Esophagus muscularis mucosa (tissue), 4 donors: ENCODE measurements at places on chromosomes 3 and 15. TPM values are rescaled to one million over a fixed set of nuclear protein-coding genes. Genes with fewer than 3 reads are reported as not detected.

- no peaks in the 10 kb centered on the region for H3K36me3 ChIP-seq
- H3K27me3 ChIP-seq: no peaks in the 10 kb centered on the region
- no peak overlapping the region for H3K27ac ChIP-seq
These were observed 3.1 kb downstream of the NEK10 start for GRCh38 chr3:27366062-27366591.

DNA sequence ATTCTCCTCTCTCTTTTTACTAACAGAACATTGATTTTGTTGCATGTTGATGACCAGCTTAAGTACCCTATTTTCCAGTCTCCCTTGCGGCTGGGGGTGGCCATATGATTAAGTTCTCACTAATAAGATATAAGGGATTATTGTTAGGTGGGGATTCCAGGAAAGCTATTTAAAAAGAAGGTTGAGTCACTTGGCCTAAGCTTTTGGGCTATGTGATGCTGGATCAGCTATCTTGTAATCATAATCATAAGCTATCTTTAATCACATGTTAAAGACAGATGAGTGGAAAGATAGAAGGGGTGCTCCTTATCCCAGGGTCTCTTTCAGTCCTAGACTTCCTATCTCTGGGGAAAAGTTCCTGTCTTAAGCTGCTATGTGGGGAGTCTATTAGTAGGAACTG, 59.9 kb downstream of the CGNL1 start:
- H3K27me3 ChIP-seq: no peaks in the 10 kb centered on the region
- DNase-seq: no peak

NMNAT3 gene
- 15.6 TPM for total RNA-seq

- H3K27me3 ChIP-seq: no peaks in the 10 kb centered on the region
- no peak overlapping the region for H3K4me3 ChIP-seq
- no peak for DNase-seq
- H3K4me1 ChIP-seq: peaks cover 12% of the 10 kb centered on the region
- H3K36me3 ChIP-seq: no peaks in the 10 kb centered on the region
- no peak overlapping the region for H3K27ac ChIP-seq
These were observed 78.2 kb downstream of the DAPK2 start for GRCh38 chr15:63968122-63968524.

DNA sequence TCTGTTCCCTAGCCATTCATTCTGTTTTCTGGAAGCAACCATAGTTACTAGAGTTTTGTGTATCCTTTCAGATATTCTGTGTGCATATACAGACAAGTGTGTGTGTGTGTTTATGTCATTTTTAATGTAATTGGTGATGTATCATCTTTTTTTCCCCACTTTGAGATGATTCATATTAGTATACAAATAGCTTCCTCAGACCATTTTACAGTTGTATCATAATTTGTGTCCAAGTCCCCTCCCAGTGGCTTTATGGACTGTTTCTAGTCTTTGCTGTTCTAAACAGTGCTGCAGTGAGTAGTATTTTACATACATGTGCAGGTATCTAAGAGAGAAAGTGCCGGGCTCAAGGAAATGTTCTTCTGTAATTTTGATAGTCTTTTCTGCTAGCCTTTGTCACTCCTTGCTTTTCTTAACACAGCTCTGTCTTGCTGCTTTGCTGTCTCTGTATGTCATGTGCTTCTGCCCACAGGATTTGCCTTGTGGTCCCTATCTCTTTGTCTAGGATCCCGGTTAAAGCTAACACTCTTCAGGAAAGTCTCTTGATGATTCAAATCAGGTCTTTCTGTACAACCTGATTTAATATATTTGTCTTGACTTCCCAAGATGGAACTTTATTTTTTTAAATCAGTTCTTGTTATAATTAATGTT, 31.5 kb upstream of the FBXL22 start:
- H3K4me1 ChIP-seq: no peaks in the 10 kb centered on the region
- no peaks in the 10 kb centered on the region for H3K27me3 ChIP-seq
- DNase-seq: no peak
- H3K36me3 ChIP-seq: peaks cover 33% of the 10 kb centered on the region
- no peak overlapping the region for H3K4me3 ChIP-seq

DNA sequence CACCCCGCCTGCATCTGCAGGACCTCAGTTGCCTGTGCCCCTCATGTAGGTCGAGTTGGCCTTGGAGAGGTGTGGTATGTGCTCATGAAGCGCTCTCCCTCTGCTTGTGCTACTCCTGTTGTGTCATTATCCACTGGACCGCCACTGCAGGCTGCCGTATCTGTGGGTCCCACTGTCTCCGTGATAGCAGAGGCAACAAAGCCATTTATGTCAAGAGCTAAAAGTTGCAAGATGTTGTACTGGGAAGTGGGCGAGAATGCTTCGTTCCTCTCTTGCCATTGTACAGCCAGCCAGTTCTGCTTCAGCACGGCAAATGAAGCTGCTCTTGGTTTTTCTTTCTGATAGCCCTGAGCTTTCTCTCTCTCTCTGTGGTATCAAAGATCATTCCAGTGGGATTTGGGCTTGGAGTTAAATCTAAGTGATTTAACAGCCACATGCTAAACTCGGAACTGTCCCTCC, 89.0 kb downstream of the TMEM212 start:
- H3K4me1 ChIP-seq: no peaks in the 10 kb centered on the region
- no peak overlapping the region for H3K4me3 ChIP-seq
- no peak for DNase-seq

GRCh38 chr3:60070366-60070765, 1020.5 kb upstream of the CFAP20DC start:
- H3K27ac ChIP-seq: no peak overlapping the region
- no peaks in the 10 kb centered on the region for H3K36me3 ChIP-seq
- no peaks in the 10 kb centered on the region for H3K27me3 ChIP-seq
- H3K4me1 ChIP-seq: no peaks in the 10 kb centered on the region
- DNase-seq: no peak
- H3K4me3 ChIP-seq: no peak overlapping the region

VWA5B2 gene
- total RNA-seq: 0.17 TPM

DZIP3 gene
- 8.3 TPM for total RNA-seq

- no peak for DNase-seq
- no peaks in the 10 kb centered on the region for H3K27me3 ChIP-seq
- no peaks in the 10 kb centered on the region for H3K36me3 ChIP-seq
These were observed 50.6 kb downstream of the KBTBD8 start for GRCh38 chr3:67048715-67049074.

GRCh38 chr3:197014024-197014423, 15.6 kb downstream of the MELTF start:
- no peaks in the 10 kb centered on the region for H3K4me1 ChIP-seq
- no peak overlapping the region for H3K27ac ChIP-seq
- no peak for DNase-seq
- no peak overlapping the region for H3K4me3 ChIP-seq
- H3K36me3 ChIP-seq: no peaks in the 10 kb centered on the region
- peaks cover 28% of the 10 kb centered on the region for H3K27me3 ChIP-seq

NAA50 gene
- 107 TPM for total RNA-seq
